ENCODE measurements at places on chromosomes 5 and 9. TPM values are rescaled to one million over a fixed set of nuclear protein-coding genes. Genes with fewer than 3 reads are reported as not detected.

SPATA9 gene
- not detected for total RNA-seq

C9 gene
- not detected for total RNA-seq

ACTL7B gene
- total RNA-seq, result 0.07 TPM

PCDHGA4 gene
- 0.08 TPM for total RNA-seq

ISCA1 gene
- total RNA-seq, result 46.5 TPM

MCCC2 gene
- total RNA-seq, result 40.9 TPM

SOHLH1 gene
- total RNA-seq, result not detected

TRIP13 gene
- total RNA-seq, result 63.4 TPM

GZMA gene
- not detected for total RNA-seq

CTSL gene
- 686 TPM for total RNA-seq

CCDC171 gene
- 0.26 TPM for total RNA-seq

Measured in A549 treated with GW870086 at 1 μM for 4 hours (cell line).